ENCODE measurements at places on chromosomes 16 and 17.

GRCh38 chr16:73615071-73615940, 567.4 kb upstream of the ZFHX3 start:
- DNase-seq: no peak

DNA sequence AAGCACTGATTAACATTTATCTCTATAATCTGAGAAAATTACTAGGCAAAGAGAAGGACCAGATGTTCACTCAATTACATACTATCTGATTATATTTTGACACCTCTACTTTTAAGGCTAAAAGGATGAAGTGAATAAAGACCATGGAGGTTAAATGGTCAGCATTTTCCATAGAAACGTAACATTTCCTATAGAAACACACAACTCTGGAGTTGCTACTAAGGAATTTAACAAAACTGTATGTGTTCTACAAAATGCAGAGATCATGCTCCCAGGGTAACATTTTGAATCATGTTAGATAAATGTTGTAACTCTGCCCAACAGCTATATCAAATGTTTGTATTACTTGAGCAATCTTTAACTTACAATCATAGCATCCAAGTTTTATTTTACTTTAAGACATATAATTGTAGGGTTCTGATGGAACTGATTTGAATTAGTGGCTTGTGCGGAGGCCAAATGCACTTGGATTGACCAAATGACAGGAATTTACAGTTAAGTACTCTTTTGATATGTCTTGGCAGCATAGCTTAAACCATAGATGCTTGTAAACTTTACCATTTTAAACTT, 97.7 kb downstream of the RPGRIP1L start:
- DNase-seq: no peak

DNA sequence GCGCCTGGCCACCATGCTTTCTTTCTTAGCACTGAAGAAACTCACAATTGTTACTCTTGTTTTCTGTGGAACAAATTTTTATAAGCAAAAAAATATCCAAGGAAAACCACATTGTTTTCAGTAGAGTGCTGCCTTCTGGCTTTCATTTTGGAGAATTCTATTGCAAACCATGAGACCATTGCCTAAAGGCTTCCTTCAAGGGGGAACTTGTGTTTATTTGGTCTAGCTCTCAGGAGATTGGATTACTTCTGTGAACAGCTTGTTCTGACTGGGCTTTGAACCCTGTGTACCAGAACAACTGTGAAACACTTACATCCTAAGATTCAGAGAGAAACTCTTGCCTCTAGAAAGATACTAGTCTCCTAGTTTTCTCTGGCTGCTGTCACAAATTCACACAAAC, 32.1 kb downstream of the TOM1L1 start:
- DNase-seq: no peak

GRCh38 chr17:19305256-19305655, 57.3 kb downstream of the B9D1 start:
- DNase-seq: no peak

- no peak for DNase-seq
Observed at GRCh38 chr16:27240948-27241531, 27.5 kb downstream of the NSMCE1 start.

Data from DMS53 (cell line).